NCI-H146 (cell line): ENCODE measurements at places on chromosomes 11 and 22.

DNA sequence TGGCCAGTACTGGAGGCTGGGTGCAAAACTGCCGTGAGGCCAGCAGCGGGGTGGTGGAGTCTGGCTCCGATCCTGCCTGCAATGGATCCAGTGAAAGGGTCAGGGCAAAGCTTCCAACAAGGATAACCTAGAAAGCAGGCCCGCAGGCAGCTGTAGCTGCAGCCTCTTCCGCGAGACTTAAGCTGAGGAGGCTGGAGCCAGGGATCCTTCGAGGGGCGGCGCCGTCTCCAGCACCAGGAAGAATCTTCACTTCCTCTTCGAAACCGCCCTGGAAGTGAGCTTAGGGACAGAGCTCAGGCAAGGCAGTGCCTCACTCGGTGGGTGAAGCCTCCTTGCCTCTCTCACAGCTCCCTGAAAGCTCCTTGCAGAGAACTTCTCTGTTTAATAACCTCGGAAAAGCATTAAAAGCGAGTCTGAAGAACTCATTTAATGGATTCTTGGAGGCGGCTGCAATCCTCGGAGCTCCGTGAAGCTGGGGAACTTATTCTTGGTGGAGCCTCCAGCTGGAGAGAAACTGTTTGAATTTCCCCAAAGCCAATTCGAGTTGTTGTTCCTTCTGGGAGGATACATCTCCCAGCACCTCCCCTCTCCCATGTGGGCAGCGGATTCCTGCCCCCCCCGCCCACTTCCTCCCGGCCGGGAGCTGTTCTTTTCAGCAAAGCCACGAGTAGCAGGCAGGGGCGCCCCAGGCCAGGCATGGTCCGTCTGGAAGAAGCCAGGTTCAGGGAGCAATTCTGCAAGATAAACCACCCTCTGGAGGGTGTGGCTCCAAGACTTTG, 169.9 kb downstream of the CTTN start:
- DNase-seq, result no peak

GRCh38 chr22:36419912-36420882, 32.4 kb upstream of the MYH9 start:
- DNase-seq, result no peak

GRCh38 chr22:25996669-25997068, 172.6 kb upstream of the SEZ6L start:
- DNase-seq, result no peak

- no peak for DNase-seq
These were observed 26.2 kb downstream of the DNHD1 start for GRCh38 chr11:6523253-6523652.

DNA sequence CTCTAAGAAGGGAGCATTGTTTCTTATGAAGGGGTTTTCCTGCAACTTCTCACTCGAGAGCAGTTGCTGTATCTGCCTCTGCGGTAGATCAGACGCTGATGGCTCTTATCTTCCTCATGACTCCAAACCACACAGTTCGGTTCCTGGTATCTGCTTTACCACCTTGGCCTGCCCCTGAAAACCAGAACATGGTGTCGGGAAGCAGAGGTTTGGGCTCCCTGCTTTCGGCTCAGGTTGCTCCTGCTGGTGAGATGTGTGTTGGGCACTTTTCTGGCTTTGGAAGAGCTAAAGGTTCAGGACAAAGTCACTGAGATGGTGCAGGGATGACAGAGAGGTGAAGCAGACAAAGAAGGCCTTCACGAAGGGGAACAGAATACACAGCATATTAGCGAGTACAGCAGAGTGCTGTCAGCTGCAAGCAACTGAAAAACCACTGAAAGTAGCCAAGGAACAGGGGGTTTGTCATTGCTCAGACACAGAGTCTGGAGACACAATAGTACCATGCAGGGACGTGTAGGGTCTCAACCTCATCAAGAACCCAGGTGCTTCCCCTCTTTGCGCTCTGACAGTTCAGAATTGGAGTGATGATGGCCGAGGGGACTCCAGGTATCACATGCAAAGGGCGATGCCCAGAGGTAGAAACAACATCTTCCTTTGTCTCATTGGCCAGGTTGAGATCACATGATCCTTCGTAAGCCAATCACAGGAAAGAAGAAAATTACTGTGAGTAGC, 11.9 kb upstream of the CSF2RB start:
- DNase-seq, result no peak

GRCh38 chr11:17481905-17482304, 5.3 kb upstream of the ABCC8 start:
- DNase-seq, result no peak

GRCh38 chr11:69774354-69775162, 583 bp downstream of the FGF4 start:
- no peak for DNase-seq

- DNase-seq, result no peak
These were observed 9.0 kb downstream of the IGLL5 start for GRCh38 chr22:22896601-22897000.

DNA sequence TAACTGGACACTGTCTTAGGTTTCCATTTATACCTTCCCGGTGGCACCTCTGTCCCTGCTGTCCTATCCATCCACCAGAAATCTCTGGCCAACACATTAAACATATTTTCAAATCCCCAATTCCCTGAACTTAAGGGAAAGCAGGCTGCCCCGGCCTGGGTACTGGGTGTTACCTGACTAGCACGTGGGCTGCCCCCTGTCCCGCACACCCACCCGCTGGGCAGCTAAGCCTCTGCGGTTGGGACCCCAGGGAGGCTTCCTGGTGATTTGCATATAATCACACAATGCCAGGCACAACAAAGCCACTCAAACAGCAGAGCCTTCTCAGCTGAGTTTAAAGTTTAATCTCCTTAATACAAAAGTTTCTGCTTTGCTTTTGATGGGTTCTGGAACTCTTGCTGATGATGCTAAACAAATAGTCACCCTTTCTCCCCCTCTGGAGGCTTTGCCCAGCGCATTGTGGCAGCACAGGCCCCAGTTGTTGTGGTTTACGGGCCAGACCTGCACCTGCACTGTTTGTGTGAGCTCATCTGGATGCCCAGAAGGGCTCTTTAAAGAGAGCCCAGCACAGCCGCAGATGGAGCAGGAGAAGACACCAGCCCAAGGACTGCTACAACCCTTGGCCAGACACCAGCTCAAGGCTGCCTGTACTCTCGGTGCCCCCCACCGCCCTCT, 59.9 kb upstream of the POU2AF1 start:
- DNase-seq, result peak; percentile 41

- peak; percentile 33 for DNase-seq
These were observed 127.2 kb downstream of the OSBP2 start for GRCh38 chr22:30821863-30822215.

- no peak for DNase-seq
These were observed 24.0 kb downstream of the SLC43A1 start for GRCh38 chr11:57491371-57492061.

DNA sequence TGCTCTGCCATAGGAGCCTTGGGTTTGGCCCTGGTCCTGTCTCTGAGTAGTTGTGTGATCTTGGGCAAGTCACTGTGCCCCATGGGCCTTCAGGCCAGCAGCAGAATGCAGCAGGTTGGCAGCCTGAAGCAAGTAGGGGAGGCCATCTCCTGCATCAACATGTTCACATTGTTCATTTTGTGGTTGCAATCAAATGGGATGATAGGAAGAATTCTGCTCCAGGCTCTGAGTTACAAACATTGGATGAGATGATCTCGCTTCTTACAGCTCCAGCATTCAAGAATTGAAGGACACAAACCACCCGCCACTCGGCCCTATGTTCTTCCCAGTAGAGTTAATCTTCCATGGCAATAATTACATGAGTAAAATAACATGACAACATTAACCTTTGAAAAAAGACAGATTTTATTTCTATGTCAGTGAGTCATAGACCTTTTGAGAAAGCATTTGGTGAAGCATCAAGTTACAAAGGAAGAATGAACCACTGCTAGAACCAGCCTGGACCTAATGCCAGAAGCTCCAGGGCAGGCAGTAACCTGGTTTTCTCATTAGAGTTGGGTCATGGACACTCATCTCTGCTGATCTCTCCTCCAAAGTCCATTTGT, 308.3 kb upstream of the NCAM1 start:
- no peak for DNase-seq

DNA sequence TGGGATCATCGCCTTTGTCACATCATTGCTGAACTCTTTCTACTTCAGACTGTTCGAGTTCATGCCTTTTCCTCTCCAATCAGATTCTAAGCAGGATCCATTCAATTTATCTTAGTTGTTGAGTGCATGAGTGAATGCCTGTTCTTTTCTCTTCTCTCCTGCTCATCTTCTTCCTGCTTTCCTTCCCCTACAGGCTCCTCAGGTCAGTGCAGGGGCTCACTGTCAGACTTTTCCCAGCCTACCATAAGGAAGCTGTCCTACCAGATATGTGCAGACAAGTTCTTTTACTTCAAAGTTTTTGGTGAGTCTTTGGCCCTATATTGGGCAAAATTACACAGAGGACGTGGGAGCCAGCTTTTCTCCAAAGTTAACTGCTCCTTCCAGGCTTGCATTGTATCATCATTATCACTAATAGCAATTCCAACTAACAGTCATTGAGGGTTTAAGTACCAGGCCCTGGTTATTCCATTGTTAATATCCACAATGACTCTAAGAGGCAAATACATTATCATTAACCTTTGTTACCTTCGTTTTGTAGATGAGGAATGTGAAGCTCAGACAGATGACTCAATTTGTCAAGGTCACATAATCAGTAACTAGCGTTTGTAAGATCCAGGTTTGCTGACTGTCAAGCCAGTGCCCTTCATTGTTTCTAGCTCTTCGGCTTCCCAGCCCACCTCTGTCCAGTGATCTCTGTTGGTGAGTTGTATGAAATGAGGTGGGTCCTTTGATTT, 30.4 kb downstream of the OR6Q1 start:
- no peak for DNase-seq

DNA sequence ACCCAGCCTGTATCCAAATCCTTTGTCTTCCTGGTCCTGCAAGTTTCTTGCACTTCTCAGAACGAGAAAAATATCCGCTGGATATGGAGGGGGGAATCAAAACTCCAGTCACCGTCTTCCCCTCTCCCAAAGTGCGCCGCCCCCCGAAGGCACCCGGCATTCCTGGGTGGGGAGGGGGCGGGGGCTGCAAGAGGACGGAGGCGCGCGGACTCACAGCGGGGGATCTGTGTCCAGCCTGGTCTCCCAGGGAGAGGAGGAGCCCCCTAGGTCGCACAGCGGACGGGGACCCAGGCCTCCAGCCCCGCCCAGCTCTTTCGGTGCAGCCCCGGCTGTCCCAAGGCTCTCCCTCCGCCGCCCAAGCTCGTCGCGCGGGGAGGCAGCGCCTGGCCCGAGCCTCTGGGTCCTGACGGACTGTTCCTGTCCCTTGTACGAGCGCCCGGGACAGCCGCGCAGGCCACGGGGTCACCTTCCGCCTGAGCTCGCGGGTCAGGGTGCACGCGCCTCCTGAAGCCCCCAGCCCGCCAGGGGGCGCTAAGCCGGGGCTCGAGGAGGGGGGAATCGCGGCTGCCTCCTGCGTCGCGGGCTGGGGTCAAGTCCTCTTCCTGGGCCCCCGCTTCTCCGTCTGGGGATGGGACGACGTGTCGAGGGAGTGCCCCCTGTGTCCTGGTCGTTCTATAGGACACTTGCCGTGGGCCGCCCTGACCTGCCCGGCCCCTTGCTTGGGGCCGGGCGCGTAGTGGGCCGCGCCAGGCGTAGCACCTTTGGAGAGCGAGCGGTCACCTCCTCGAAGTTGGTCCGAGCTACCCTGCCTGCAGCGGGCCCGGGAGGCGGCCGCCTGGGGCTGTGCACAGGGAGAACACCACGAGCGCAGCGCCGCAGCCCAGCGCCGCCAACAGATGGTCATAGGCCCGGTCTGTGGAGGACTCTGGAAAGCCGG, 2.4 kb upstream of the WNT11 start:
- DNase-seq, result peak; percentile 77

GRCh38 chr22:19178065-19178656, 375 bp downstream of the SLC25A1 start:
- DNase-seq, result peak; percentile 56

DNA sequence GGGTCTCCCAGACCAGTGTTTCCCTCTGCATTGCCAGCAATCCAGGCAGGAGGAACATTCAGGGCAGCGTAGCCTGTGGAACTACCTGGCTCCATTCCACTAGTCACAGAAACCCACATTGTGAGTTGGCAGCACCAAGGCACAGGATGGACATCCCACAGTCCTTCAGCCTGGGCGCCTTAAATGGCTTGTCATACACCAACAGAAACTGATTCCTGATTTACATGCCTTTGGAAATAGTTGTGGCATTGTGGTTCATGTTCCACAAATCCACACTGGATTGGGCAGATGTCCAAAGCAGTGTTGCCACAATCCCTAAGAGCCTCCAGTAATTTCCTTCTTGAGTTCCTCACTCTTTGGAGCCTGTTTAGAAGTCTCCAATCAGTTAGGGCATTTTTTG, 225.6 kb downstream of the BLID start:
- DNase-seq, result no peak

- no peak for DNase-seq
These were observed 29.6 kb downstream of the MARK2 start for GRCh38 chr11:63868399-63869064.

DNA sequence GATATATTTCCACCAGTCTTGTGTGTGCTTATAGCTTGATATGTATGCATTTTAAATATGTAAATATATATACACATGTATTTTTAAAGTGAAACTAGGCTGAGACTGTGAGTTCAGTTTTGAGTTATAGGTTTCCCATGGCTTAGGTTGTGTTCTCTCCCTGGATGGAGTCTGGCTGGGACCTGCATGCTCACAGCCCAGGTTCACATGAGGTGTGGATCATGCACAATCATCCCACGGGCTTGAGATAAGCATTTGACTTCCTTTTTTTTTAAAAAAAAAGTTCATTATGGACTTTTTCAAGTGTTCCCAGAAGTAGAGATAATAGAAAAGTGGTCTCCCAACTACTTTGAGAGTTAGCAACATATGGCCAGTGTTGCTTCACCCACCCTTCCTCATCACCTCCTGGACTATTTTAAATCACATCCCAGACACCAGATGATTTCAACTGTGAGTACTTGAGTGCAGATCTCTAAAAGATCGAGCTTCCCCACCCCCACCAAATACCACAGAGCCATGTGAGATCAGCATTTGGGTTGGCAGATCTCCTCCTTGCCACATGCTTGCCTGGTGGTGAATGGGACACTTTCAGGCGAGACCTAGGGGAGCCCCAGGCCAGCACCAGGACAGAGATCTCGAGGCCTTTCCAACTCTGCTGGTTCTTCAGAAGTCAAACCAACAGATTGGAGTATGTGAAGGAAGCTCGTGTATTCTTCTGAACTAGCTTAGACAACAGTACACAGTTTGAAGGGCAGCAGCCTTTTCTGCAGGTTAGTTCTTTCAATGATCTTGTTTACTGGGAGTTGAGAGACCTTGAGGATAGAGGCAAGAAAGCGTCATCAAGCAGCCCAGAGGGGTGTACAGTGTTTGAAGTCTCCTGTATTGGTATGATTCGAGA, 15.9 kb downstream of the MED15 start:
- DNase-seq, result no peak

DNA sequence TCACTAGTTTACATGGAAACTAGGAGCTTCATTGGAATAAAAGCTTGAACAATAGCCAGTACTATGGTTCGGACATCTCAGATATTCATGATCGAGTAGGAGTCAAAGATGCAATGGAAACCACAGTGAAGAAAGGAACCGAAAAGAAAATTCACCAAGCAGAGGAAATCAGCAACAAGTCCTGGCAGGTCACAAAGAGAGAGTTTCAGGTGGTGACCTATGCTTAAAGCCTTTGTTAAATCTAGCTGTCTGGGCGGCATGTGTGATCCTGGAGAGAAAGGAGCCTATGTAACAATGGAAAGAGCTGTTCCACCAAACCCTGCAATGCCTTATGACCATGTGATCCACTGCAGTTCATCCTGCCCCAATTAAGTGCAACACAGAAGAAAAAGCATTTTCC, 68.9 kb upstream of the POU2AF2 start:
- DNase-seq, result no peak

- DNase-seq, result no peak
These were observed 33.4 kb upstream of the CTTN start for GRCh38 chr11:70364745-70365543.

- no peak for DNase-seq
These were observed 26.6 kb upstream of the L3MBTL2 start for GRCh38 chr22:41178425-41178975.
